ENCODE measurements at places on chromosomes 16 and 17.

- no peak for DNase-seq
Measured at GRCh38 chr17:78324391-78325075, 35.3 kb downstream of the SOCS3 start.

DNA sequence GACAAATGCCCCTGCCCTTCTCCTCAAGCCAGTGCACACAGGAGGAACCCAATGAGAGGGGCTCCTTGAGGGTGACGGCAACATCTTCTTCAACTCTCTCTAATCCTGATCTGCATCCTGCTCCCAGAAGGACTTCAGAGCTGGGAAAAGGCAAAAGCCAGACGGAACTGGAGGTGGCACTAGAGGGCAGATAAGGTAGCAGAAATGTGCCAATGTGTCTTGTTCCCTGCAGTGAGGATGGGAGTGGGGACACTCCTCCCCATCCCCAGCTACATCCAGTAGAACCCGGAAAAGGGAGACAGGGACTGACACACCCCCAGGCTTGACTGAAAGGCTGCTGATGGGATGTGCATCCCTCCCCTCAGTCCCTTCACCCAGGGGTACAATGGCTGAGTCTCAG, 28.5 kb downstream of the SRCIN1 start:
- DNase-seq: no peak

DNA sequence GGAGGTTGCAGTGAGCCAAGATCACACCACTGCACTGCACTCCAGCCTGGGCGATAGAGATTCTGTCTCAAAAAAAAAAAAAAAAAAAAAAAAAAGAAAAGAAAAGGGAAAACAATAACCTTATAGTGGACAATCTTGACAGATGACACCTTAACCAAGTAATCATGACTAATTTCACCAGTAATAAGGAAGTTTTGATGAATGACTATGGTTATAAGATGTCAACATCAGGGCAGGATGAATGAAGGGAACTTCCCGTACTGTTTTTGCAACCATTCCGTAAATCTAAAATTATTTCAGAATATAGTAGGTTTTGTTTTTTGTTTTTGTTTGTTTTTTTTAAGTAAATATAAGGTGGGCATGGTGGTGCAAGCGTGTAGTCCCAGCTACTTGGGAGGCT, 23.0 kb downstream of the GSPT1 start:
- DNase-seq: no peak

- DNase-seq: no peak
Measured at GRCh38 chr17:47660064-47660492, 10.4 kb downstream of the KPNB1 start.

DNA sequence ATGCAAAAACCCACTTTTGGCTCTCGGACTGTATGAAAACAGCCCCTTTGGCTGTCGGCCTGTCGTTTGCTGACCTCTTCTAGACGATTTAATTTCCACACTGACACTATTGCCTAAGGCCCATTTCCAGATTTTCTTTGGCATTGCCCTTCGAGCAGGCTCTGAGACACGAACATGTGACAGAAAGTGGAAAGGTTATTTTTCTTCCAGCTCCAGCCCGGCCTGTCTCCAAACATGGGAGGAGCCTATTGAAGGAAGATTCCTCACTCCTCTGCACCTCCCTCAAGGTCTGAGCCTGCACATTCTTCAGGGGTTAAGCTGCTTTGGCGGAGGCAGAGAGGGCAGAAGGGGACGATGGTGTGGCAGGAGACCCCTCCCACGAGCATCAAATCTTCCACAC, 85.9 kb upstream of the FOXF1 start:
- DNase-seq: no peak

DNA sequence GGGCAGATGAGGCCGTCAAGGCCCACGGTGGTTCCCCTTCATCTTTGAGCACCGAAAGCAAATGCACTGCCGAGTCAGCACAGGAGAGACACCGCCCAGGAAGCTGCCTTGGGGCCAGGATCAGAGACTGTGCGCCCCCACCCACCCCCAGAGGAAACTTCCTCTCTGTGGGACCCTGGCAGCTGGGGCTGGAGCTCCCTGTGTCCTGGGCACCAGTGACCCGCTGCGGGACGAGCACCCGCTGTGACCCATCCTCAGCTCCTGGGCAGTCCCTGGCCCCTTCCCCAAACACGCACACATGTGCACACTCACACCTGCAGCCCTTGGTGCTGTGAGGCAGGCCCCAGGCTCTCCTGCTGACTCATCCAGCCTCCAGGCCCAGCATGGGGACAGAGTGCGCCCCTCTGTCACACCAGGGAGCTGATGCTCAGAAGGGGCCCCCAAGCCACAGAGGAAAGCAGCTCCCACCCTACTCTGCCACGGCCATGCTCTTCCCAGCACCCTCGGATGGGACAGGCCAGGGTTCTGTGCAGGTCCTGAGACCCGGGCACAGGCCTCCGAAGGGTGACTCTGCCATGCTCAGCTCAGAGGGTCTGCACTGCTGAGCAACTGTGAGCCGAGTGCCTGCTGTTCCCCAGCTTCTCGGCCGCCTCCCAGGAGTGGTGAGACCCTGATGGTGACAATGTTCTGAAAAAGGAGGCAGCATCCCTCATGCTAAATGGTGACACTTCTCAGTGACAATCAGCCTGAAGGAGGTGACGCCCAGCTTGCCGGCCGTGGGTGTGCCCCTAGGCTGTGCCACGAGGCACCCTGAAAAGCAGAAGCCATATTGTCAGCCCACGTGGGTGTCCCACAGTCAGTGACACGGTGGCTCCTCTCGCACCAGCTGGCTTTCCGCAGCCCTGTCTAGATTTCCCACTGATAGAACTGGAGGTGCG, 3.6 kb downstream of the PIEZO1 start:
- DNase-seq: no peak

- DNase-seq: no peak
Measured at GRCh38 chr16:11735787-11736186, 6.9 kb downstream of the TXNDC11 start.

DNA sequence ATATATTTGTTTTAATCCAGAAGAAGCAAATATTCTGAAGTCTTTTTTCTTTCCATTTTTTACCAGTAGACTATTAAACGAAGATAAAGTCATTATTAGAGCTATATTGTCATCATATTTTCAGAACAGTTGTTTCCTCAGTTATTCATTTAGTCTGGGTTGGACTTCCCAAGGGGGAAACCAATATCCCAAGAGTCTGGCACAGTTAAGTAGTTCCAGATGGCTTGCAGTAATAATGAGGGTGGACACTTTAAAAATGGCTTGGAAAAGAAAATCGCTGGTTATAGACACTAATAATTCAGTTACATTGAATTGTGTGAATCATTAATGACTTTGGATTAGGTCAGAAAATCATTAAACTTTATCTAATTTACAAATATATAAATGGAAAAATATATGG, 3.9 kb downstream of the PPM1E start:
- DNase-seq: no peak

- no peak for DNase-seq
Measured at GRCh38 chr17:3002538-3003295, 60.7 kb downstream of the OR1D5 start.

DNA sequence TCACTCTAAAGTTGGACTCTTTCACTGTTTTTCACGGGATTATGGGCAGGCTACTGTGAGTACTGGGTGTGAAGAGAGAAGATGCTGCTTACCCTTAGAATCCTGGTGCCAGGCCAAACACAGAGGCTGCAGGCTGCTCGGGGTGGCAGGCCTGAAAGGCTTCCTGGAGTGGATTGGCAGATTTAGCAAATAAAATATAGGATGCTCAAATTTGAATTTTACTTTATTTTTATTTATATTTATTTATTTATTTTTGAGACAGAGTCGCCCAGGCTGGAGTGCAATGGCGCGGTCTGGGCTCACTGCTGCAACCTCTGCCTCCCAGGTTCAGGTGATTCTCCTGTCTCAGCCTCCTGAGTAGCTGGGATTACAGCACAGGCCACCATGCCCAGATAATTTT, 14.9 kb upstream of the STAC2 start:
- DNase-seq: no peak

GRCh38 chr16:4283939-4284338, 11.1 kb upstream of the TFAP4 start:
- no peak for DNase-seq

GRCh38 chr16:71894229-71894920, 956 bp upstream of the IST1 start:
- DNase-seq: peak; percentile 39

DNA sequence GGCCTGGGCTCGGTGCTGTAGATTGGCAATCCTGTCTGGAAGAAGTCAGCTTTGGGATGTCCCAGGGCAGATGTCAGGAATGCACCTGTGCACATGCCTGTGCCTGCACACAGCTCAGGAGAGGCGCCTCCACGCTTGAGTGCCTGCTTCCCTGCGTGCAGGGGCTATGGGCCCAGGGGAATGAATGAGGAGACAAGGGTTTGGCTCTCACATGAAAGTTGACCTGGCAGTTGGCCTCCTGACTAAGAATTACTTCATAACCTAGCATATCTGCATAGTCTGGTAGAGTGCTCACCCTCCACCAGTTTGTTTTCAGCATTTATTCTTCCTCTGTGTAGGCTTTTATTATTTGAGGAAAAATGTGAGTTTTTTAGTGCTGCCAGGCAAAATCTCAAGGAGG, 50.0 kb downstream of the PLD6 start:
- no peak for DNase-seq

DNA sequence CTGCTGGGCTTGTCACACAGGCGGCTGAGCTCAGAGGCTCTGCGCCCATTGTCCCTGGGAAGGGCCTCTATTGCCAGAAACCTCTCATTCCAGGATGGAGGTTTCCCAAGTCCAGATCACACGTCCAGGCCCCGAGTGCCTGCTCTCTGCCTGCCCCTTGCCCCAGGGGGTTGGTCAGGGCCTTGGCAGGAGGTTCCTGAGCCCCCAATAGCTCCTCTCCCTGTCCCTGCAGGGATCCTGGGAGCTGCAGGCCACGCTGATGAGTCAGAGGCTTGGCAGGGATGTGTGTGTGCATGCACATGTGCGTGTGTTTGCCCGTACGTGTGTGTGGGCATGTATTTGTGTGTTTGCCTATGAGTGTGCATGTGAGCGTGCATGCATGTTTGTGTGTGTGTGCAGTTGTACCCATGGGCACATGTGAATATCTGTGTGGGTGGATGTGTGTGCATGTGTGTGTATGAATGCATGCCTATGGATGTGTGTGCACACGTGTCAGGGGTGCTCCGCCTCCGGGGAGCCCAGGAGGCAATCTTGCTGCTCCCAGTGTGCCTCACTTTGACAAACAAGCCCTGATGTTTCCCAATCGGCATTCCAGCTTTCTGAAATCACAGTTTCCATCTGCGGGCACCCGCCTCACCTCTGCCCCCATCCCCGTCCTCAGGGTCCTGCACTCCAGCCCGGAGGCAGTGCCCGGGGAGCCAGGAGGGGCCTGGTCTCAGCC, 98.4 kb upstream of the GSE1 start:
- no peak for DNase-seq

DNA sequence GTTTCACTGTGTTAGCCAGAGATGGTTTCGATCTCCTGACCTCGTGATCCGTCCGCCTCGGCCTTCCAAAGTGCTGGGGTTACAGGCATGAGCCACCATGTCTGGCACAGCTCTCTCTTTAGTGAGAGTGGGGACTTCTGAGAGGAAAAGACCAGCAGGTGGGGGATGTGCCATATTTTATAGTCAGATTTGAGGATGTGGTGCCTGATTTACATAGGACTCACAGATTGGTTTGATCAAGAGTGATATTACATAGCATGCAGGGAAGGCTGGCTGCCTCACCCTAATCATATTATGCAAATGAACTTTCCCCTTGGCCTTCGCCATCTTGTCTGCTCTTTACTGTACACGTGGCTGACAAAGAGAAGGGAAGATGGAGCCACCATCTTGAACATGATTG, 28.1 kb upstream of the MAPK3 start:
- no peak for DNase-seq

GRCh38 chr17:73600103-73600871, 44.0 kb downstream of the SDK2 start:
- DNase-seq: no peak

- no peak for DNase-seq
Measured at GRCh38 chr16:4060009-4060408, 56.2 kb downstream of the ADCY9 start.

DNA sequence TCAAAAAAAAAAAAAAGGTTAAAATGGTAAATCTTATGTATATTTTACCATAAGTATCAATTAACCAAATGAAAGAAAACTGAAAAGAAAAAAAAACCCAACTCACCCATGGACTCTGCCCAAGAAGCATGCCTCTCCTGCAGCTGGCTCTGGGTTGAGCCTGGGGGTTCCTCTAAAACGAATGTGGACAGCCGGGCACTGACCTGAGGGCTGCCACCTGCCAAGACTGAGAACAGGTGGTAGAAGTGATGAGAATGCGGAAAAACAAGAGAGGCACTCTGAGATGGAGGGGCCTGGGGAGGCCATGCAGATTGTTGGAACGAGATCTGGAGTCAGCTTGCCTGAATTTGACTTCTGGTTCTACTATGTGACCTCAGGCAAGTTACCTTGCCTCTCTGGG, 85.5 kb upstream of the MSI2 start:
- DNase-seq: no peak

- DNase-seq: no peak
Measured at GRCh38 chr16:27429981-27430441, 28.0 kb downstream of the IL21R start.

DNA sequence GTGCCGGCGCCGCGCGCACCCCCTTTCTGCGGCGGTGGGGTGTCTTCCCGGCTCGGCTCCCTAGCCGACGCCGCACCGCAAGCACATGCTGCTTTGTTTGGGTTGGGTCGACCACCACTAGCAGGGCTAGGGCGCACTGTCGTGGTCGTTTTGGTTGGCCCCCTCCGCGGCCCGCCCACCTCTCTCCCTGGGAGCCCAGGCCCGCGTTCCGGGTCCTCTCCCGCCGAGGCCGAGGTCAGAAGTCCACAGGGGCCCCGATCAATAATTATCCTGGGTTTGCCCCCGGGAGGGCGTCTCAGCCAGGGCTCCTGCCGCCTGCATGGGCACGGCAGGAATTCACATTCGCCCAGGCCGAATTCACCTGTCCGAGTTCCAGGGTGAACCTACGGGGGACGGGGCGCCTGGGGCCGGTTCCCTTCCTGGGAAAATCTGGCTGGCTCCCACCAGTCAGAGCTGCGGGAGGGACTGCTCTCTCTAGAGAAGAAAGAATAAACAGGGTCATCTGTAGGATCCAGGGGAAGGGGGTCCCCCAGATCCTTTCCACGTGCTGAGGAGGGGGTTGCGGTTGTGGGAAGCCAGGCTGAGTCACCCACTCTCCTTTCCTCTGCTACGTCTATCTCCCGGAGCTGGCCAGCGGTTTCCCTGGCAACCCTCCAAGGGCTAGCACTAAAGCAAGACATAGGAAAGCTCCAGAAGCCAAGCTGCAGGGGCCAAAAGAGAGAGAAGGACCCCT, 584 bp upstream of the STAT5B start:
- DNase-seq: no peak

- no peak for DNase-seq
Measured at GRCh38 chr17:29844339-29845048, 85.5 kb downstream of the SSH2 start.

- no peak for DNase-seq
Measured at GRCh38 chr16:85028685-85029407, 1.3 kb downstream of the KIAA0513 start.
